D341Med (cell line): ENCODE measurements at places on chromosomes 16 and 17.

DNA sequence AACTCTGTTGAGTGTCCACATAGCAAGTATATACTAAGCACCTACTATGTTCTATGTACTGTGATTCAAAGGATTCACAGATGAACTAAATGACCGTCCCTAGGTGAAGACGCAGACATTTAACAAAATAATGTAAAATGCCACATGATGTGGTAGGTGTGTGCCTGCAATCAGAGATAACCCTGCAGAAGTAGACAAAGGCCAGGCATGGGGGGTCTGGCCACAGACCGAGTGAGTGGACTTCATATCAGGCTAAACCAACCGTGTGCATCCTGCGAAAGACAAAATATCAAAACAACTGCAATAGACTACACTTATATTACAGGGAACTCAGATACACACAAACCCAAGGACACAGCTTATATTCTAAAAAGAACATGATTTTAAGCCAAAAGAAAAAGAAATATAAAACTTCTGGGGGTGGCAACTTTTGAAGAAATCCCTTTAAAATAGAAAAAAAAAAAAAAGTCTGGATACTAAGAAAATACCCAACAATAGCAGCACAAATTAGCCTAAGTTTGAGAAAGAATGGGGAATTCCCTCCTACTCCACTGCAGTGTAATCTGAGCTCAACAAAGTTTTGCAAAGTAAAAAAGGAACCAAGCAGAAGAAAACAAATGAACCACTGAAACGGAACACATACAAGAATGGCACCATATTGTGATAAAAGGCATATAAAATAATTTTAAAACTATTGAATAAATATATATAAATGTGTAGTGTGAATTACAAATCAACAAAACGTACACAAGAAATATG lies 12.3 kb downstream of the HSDL1 start:
- DNase-seq = no peak

- peak; percentile 49 for DNase-seq
Measured at GRCh38 chr16:77468831-77469230, 34.0 kb upstream of the ADAMTS18 start.

DNA sequence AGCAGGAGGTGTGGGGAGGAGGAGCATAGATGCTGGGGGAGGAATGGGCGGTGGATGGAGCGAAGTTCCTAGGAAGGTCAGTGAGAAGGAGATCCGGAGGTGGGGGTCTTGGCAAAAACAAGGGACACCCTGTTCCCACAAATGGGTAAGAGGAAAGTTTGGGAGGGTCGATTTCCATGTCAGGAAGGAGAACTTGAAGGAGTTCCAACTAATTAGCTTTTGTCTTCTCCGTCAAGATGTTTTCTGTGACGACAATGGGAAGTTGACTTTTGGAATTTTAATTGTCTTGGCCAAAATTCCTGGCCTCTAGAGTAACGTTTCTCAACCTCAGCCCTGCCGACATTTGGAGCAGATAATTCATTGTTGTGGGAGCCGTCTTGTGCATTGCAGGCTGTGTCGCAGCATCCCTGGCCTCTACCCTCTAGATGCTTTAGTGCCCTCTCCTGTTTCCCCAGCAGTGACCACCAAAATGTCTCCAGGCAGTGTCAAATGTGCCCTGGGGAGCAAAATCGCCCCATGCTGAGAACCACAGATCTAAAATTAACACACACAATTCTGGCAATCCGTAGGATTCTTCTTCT lies 97.1 kb downstream of the PITPNC1 start:
- no peak for DNase-seq

- no peak for DNase-seq
Measured at GRCh38 chr17:151886-152859, 14.8 kb downstream of the SCGB1C2 start.

- no peak for DNase-seq
Measured at GRCh38 chr16:66849021-66849420, 4.8 kb downstream of the CA7 start.

- DNase-seq = no peak
Measured at GRCh38 chr16:14089283-14089823, 18.2 kb downstream of the MRTFB start.

GRCh38 chr16:16020291-16020690 lies 70.9 kb downstream of the ABCC1 start:
- no peak for DNase-seq

GRCh38 chr16:19346335-19346922 lies 60.9 kb downstream of the CLEC19A start:
- DNase-seq = no peak

DNA sequence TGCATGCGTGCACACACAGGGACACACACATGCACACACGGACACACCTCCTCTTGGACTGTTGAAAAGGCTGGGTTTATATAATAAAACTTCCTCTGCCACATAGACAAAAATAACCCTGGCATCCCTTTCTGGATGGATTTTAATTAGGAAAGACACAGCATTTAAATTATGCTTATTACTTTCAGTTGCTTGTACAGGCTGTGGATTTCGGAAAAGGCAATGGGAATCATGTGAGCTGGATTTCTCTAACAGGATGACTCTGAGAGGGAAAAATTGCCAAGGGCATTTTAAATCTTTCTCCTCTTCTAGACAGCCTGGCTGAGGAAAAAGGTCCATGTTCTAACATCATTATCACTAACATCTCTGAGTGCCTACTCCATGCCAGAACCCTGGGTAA lies 75.9 kb downstream of the HLF start:
- DNase-seq = no peak

- DNase-seq = no peak
Measured at GRCh38 chr16:47029724-47030123, 56.2 kb upstream of the DNAJA2 start.

GRCh38 chr17:43434902-43435319 lies 36.1 kb downstream of the ARL4D start:
- DNase-seq = no peak

- DNase-seq = peak; percentile 53
Measured at GRCh38 chr16:71526111-71526631, at the start of gene CHST4. Gene CHST4 (plus strand): TSS chr16:71526426. CDS start chr16:71536678, 10,252 bp downstream.

DNA sequence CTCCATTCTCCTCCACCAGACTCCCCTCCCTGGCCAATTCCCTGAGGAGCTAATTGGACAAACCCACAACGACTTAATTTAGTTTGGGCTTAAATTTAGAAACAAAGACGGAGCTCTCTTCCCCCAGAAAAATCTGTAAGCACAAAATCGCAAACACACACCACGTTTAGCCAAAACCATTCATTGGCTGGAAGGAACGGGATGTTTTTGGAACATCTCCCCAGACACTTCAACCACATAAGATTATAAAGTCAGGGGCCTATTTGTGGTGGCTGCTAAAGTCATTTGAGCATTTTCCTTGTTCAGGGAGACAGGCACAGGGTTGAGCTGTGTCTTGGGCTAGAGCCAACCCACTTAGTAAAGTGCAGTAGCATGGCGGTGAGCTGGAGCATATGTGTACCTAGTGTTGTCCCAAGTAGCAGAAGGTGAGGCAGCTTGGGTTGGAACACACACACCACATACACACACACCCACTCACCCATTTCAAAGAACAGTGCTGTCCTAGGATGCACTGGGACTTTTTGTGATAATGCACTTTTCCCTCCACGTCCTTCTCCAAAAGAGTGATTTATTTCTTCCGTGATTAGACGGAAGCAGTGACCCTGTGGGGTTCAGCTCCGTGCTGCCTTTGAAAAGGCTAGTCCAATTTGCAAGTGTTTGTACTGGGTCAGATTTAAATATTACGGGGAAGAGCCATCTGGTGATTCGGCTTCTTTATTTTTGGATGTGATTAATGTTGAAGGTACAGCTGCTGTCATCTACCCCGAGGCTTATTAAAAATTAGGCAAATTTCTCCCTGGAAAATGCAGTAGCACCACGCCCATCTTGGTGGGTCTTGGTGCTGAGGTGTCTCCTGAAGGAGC lies 32.2 kb downstream of the ELAC2 start:
- DNase-seq = no peak

- DNase-seq = peak; percentile 98
Measured at GRCh38 chr16:30096105-30096861, at the start of gene YPEL3. Gene YPEL3 (minus strand): TSS chr16:30096213. CDS start chr16:30095482, 731 bp downstream.

DNA sequence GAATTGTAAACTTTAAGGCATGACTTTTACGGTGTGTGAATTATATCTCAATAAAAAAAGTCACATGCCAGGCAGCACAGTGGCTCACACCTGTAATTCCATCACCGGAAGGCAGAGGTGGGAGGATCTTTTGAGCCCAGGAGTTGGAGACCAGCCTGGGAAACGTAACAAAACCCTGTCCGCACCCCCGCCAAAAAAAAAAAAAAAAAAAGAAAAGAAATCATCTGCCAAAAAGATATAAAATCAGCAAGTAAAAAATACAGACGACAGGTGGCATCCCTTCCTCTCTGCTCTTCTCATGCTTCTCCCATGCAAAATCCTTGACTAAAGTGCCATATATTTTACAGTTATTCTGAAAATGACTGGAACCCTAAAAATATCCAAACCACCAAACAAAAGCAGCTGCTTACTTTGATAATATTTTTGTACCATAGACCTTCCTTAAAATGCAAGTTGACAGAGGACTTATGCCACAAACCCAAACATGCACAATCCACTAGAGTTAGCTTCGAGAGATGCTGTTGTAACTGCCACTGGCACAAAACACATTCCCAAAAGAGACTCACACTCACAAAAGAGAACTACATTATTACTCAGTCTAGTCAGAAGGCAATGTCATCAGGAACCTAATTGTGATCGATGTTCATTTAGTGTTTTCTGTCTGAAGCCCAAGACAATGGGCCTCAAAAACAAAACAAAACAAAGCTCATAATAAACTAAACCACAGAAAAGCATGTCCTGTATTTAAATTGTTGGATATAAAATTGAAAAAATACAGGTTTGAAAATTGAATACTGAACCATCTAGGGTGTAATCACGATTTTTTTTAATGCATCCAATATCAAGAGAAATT lies 2.4 kb downstream of the CRLF3 start:
- no peak for DNase-seq

GRCh38 chr17:46264456-46265198 lies 30.3 kb upstream of the LRRC37A start:
- peak; percentile 30 for DNase-seq

GRCh38 chr17:32558326-32558955 lies 71.6 kb downstream of the CDK5R1 start:
- DNase-seq = no peak

DNA sequence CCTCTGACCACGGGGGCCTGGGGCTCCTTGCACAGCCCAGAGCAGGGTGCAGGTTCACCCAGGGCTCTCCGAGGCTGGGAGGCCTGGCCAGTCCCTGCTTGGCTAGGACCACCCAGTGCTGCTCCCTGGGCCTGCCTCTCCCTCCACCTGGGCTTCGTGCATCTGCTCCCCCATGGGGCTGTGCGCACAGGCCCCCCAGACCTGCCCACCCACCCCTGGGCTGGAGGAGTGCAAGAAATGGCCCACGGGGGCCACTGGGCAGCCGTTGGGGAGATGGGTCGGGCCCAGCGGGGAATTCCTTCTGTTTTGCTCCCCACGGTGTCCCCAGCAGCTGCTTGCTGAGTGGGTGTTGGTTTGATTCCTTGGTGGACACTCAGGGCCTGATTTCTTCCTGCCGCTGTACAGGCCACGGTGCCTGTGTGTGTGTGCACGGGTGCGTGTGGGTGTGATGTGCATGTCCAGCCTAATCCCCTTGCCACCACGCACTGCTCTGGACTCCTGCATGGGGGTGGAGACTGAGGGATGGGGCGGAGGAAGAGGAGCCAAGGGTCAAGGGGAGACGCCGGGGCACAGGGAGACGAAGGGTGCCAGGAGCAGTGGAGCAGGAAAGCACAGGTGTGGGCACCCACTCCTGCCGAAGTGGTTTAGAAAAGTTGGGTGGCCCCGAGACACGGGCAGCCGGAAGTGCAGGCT lies 8.5 kb downstream of the PRSS27 start:
- no peak for DNase-seq

GRCh38 chr16:21710938-21711337 lies 47.2 kb downstream of the OTOA start:
- peak; percentile 78 for DNase-seq

- DNase-seq = no peak
Measured at GRCh38 chr16:66070140-66070917, 296.2 kb upstream of the CDH5 start.

- no peak for DNase-seq
Measured at GRCh38 chr17:550041-550398, 164.6 kb downstream of the VPS53 start.
